ENCODE measurements at places on chromosomes 4 and X. TPM values are rescaled to one million over a fixed set of nuclear protein-coding genes. Genes with fewer than 3 reads are reported as not detected.

DNA sequence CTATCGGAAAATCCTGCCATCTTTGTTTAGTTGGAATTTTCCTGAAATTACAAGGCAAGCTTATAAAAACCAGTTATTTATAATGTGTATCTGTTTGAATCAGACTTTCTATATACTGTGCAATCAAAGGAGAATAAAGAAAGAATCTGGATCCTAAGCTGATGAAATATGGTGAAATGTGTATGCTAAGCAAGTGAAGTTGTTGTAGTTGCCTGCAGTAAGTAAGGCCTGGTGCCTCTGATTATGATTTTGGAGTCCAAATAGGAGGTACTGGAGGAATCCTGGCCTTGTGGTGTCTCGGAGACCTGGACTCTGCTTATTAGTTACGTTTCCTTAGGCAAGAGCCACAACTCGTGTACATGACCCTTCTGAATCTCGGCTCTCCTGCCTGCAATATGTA is 13.1 kb upstream of the FREM3 start:
- H3K4me1 ChIP-seq: no peaks in the 10 kb centered on the region
- H3K4me3 ChIP-seq: no peak overlapping the region
- no peak for DNase-seq
- H3K27me3 ChIP-seq: no peaks in the 10 kb centered on the region
- no peak overlapping the region for H3K27ac ChIP-seq

GRCh38 chr4:46830971-46831454 is 78.0 kb downstream of the COX7B2 start:
- no peak for DNase-seq
- no peaks in the 10 kb centered on the region for H3K27me3 ChIP-seq
- H3K4me1 ChIP-seq: no peaks in the 10 kb centered on the region
- no peak overlapping the region for H3K27ac ChIP-seq
- no peak overlapping the region for H3K4me3 ChIP-seq
- H3K36me3 ChIP-seq: no peaks in the 10 kb centered on the region

GRCh38 chr4:140426610-140427105 is 790 bp downstream of the CLGN start:
- H3K4me1 ChIP-seq: peaks cover 23% of the 10 kb centered on the region
- H3K36me3 ChIP-seq: no peaks in the 10 kb centered on the region
- peak overlapping the region; percentile 79 for H3K4me3 ChIP-seq
- peak; percentile 44 for DNase-seq

MAGEB2 gene
- not detected for total RNA-seq

- peak within 1 kb of the TSS; percentile 77 for H3K4me3 ChIP-seq
- peak within 1 kb of the TSS; percentile 76 for H3K27ac ChIP-seq
- H3K36me3 ChIP-seq: peaks cover 31% of the 10 kb centered on the region
- H3K27me3 ChIP-seq: no peaks in the 10 kb centered on the region
- peak; percentile 69 for DNase-seq
- H3K4me1 ChIP-seq: peaks cover 15% of the 10 kb centered on the region
Observed at GRCh38 chrX:107118322-107119147, at the start of gene RBM41. RBM41 (minus strand) TSS chrX:107118822; CDS start chrX:107118773, 49 bp downstream.

GRCh38 chr4:165805406-165805805 is 67.6 kb upstream of the TLL1 start:
- DNase-seq: no peak
- no peaks in the 10 kb centered on the region for H3K36me3 ChIP-seq
- H3K4me3 ChIP-seq: no peak overlapping the region
- H3K27ac ChIP-seq: no peak overlapping the region

DNA sequence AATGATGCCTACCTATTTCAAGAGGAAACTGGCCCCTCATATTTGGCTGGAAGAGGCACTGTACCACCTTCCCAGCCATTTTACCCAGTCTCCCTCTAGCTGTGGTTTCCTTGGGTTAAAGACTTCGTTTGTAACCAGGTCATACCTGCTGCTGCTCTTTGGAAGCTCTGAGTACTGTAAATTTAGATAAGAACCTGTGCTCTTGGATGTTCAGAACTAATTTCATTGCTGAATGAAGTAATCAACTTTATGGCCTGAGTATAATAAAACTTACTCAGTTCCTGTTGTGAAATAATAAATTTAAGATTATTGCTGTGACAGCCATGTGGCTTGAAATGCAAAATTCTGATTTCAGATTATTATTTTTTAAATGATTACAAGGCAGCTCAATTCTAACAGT is 12.2 kb downstream of the MTTP start:
- H3K27me3 ChIP-seq: no peaks in the 10 kb centered on the region
- H3K36me3 ChIP-seq: no peaks in the 10 kb centered on the region
- no peak overlapping the region for H3K27ac ChIP-seq
- H3K4me3 ChIP-seq: no peak overlapping the region

GRCh38 chr4:94352163-94352562 is 9.5 kb upstream of the HPGDS start:
- H3K27me3 ChIP-seq: no peaks in the 10 kb centered on the region
- no peaks in the 10 kb centered on the region for H3K4me1 ChIP-seq
- DNase-seq: no peak
- H3K27ac ChIP-seq: no peak overlapping the region
- no peak overlapping the region for H3K4me3 ChIP-seq
- H3K36me3 ChIP-seq: no peaks in the 10 kb centered on the region

GRCh38 chr4:121989715-121990114 is 37.9 kb upstream of the TRPC3 start:
- H3K4me1 ChIP-seq: no peaks in the 10 kb centered on the region
- no peak overlapping the region for H3K4me3 ChIP-seq
- H3K27me3 ChIP-seq: peaks cover 25% of the 10 kb centered on the region

GRCh38 chr4:78776079-78776728 is at the start of gene BMP2K:
BMP2K (plus strand) TSS chr4:78776350; CDS start chr4:78776544, 194 bp downstream.
- H3K4me1 ChIP-seq: peaks cover 60% of the 10 kb centered on the region
- H3K27me3 ChIP-seq: no peaks in the 10 kb centered on the region
- H3K36me3 ChIP-seq: no peaks in the 10 kb centered on the region

- H3K27me3 ChIP-seq: no peaks in the 10 kb centered on the region
- no peaks in the 10 kb centered on the region for H3K4me1 ChIP-seq
- no peak overlapping the region for H3K27ac ChIP-seq
- no peak for DNase-seq
- no peak overlapping the region for H3K4me3 ChIP-seq
Observed at GRCh38 chr4:127732623-127733328, 2.6 kb downstream of the SLC25A31 start.

DNA sequence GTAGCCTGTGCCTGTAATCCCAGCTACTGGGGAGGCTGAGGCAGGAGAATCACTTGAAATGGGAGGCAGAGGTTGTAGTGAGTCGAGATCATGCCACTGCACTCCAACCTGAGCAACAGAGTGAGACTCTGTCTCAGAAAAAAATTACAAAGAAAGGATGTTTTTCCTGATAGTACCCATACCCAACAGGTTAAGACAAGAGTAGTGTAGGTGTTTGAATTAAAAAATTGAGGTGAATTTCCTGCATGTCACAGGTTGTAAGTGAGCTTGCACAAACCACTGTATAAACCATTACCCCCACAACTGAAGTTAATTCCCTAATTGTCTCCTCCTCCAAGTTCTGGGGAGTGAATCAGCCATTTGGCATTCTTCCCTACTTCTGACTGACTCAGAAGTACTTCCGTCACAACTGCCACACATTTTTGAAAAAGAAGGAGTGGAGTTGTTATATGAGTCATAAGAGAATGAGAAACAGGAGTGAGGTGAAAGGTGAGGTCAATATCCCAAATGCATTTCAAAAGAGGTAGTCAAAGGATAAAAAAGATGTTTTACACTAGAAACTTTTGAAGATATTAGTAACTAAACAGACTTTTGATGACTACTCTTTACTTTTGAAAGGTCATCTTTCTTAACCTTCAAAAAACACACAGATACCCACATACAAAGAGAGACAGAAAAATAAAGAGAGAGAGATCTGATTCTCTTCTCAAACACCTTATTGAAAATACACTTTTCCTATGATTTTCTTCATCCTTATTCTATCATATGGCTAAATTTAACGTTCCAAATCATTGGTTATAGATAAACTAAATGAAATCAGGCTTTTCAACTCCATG is 134.5 kb downstream of the BTC start:
- peaks cover 7% of the 10 kb centered on the region for H3K27me3 ChIP-seq
- no peaks in the 10 kb centered on the region for H3K4me1 ChIP-seq
- H3K36me3 ChIP-seq: no peaks in the 10 kb centered on the region
- no peak overlapping the region for H3K27ac ChIP-seq
- DNase-seq: no peak

CENPVL1 gene
- total RNA-seq: not detected

EREG gene
- total RNA-seq: not detected

PFKFB1 gene
- total RNA-seq: 0.19 TPM

GRCh38 chr4:173591760-173592159 is 61.7 kb upstream of the HAND2 start:
- no peak overlapping the region for H3K4me3 ChIP-seq
- no peak for DNase-seq
- H3K27me3 ChIP-seq: no peaks in the 10 kb centered on the region
- peaks cover 16% of the 10 kb centered on the region for H3K4me1 ChIP-seq

C4orf50 gene
- not detected for total RNA-seq

SLITRK4 gene
- total RNA-seq: 0.30 TPM

GRCh38 chrX:28901637-28902036 is 314.4 kb downstream of the IL1RAPL1 start:
- H3K4me1 ChIP-seq: no peaks in the 10 kb centered on the region
- DNase-seq: no peak
- H3K27ac ChIP-seq: no peak overlapping the region
- H3K4me3 ChIP-seq: no peak overlapping the region
- H3K27me3 ChIP-seq: no peaks in the 10 kb centered on the region

GRCh38 chrX:38726612-38727011 is 74.6 kb upstream of the MID1IP1 start:
- H3K4me3 ChIP-seq: no peak overlapping the region
- DNase-seq: no peak
- no peaks in the 10 kb centered on the region for H3K36me3 ChIP-seq

DNA sequence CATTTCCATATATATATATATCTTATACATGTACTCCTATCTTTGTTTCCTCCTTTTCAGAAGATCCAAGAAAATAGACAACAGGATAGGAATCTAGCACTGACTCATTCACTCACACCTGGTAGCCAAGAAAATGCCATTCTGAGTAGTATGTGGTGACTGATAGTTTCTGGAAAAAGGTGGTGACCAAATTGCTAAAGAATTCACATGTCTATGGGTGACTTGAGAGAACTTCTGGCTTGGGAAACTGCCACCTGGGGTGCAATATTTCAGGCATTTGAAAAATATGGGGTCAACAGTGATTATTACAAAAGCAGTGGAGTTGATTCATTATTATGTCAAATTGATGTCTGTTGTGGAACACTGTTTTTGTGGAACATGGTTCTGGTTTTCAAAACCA is 605.1 kb downstream of the PCDH18 start:
- no peak overlapping the region for H3K27ac ChIP-seq
- H3K4me3 ChIP-seq: no peak overlapping the region
- H3K27me3 ChIP-seq: no peaks in the 10 kb centered on the region
- no peaks in the 10 kb centered on the region for H3K4me1 ChIP-seq
- no peak for DNase-seq

L1CAM gene
- 4.0 TPM for total RNA-seq

DNA sequence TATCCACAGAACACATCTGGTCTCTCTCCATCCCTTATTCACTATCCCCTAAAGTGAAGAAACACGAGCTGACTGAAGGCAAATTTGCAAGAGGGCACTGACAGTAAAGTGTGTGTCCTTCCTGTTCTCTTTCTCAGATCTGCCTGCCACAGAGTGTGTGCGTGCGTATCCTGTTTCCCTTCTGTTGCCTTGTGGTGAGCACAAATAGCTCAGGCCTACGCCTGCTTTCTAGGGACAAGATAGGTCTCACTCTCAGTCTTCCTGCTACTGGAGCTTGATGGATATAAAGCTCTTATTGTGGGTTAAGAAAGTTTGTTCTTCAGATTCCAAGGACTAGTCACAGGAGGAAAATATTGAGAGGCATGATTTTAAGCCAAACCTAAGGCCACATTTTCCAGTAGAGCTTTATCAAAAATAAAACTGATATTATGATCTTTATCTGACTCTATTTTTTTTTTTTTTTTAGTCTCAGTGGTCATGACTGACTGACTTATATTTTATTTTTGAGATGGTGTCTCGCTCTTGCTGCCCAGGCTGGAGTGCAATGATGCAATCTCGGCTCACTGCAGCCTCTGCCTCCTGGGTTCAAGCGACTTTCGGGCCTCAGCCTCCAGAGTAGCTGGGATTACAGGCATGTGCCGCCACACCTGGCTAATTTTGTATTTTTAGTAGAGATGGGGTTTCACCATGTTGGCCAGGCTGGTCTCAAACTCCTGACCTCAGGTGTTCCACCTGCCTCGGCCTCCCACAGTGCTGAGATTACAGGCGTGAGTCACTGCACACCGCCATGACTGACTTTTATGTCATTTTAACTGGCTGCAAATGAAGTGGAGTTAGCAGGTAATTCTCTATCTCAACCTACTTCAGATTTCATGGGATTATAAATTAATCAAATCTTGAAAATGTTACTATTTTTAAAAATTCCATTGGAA is 140.3 kb upstream of the SH3RF1 start:
- DNase-seq: no peak
- H3K4me3 ChIP-seq: no peak overlapping the region
- H3K36me3 ChIP-seq: no peaks in the 10 kb centered on the region

- H3K27ac ChIP-seq: no peak overlapping the region
- H3K36me3 ChIP-seq: no peaks in the 10 kb centered on the region
- no peaks in the 10 kb centered on the region for H3K27me3 ChIP-seq
- H3K4me3 ChIP-seq: no peak overlapping the region
- DNase-seq: no peak
Observed at GRCh38 chrX:78979789-78980464, 34.7 kb downstream of the P2RY10 start.

DNA sequence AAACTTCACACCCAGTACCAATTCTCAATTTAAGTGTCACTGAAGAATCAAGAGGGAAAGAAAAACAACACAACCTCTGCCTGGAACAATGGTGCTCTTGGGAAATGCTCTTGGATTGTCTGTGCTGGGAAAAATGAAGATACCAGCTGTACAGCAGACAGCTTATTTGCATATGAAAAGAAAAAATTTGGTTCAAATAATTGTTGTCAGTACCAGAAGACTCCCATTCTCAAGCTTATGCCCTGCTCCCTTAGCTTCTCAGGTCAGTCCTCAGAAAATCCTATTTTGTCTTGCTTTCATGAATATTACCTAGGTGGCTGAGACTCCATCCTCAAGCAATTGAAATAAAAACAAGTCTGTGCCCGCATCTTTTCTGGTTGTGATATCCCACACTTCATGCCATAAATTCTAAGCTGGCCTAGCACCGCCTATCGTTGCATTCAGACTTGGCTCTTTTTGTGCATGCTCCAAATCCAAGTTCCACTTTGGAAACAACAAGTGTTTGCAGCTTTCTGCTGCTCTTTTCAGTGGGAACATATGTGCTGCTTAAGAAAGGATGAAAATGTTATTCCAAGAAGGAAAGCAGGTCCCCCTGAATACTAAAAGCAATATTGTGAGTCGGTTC is 431.6 kb downstream of the INPP4B start:
- no peak for DNase-seq
- no peak overlapping the region for H3K27ac ChIP-seq
- H3K36me3 ChIP-seq: no peaks in the 10 kb centered on the region

CXorf49 gene
- not detected for total RNA-seq

MSL3 gene
- 11.2 TPM for total RNA-seq

DNA sequence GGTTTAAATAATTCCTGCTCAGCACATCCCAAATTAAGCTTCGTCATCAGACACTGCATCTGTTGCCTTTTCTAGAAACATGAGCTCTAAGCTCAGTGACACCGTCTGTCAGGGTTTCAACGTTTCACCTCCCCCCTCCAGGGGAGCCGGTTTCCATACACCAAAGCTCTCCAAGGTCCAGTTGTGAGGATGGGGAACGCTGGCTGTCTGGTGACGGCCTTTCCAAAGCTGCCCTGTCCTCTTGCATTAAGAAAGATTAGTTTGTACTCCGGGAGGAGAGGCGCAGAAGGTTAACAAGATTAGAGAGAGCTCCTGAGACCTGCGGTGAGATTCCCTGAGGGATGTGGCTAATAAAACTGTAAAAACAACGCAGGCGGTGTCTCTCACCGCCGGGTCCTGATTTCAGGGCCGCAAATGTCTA is 43.2 kb downstream of the ASMT start:
- no peak for DNase-seq
- H3K4me3 ChIP-seq: no peak overlapping the region
- no peak overlapping the region for H3K27ac ChIP-seq
- peaks cover 9% of the 10 kb centered on the region for H3K4me1 ChIP-seq
